ENCODE measurements at places on chromosomes 13 and 19. TPM values are rescaled to one million over a fixed set of nuclear protein-coding genes. Genes with fewer than 3 reads are reported as not detected.

Gene FGF9
- total RNA-seq = not detected

Gene ANKRD24
- 0.23 TPM for total RNA-seq

Gene LRRC8E
- 6.4 TPM for total RNA-seq

Gene CLEC17A
- total RNA-seq = not detected

Gene RASAL3
- total RNA-seq = not detected

Gene ZNF790
- total RNA-seq = 0.19 TPM

Gene TMEM190
- total RNA-seq = 1.9 TPM

Gene AP1M2
- 41.6 TPM for total RNA-seq

Gene SIGLEC14
- 0.08 TPM for total RNA-seq

Gene CCNA1
- total RNA-seq = 0.40 TPM

Gene RNF225
- total RNA-seq = 0.19 TPM

All from A549 treated with Mapracorat at 1 μM for 4 hours (cell line).